NCI-H1105 (cell line): ENCODE measurements at places on chromosomes 11 and 22.

- no peak for DNase-seq
Measured at GRCh38 chr11:2675540-2675939, 24.3 kb downstream of the KCNQ1OT1 start.

DNA sequence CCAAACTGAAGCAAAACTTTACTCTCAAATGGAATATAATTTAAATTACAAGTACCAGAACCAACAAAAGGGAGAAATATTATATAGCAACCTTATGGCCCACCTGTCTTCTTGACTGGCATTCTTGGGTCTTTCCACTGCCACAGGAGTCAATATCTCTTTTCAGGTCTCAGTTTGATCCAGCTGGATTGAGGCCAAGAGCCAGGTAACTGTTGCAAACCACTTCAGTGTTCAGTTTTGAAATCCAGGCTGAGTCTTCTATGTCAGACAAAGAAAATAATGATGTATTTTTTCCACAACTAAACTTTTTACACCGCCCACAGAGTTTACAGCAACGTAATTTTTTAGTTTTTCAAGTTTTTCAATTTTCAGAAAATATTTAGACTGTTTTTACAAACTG is 648 bp downstream of the DLG2 start:
- DNase-seq: peak; percentile 42

GRCh38 chr22:28108851-28109250 is 189.8 kb upstream of the PITPNB start:
- no peak for DNase-seq

- DNase-seq: no peak
Measured at GRCh38 chr11:128717516-128717915, 23.6 kb downstream of the FLI1 start.

DNA sequence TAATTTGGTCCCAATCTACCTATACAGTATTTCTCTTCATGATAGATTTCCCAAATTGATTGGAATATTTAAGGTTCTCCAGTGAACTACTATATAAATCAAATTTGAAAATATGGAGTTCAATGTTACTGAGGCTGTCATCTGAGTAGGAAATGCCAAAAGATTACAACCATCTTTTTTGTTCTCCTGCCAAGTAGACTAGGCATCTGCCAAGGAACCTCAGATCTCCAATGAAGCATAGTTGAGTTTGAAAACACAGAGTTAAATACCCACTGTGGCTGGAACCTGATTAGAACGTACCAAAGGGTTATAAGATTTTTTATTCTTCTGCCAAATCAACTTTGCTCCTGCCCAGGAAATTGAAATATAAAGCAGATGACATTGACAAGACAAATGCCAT is 330.9 kb downstream of the CNTN5 start:
- DNase-seq: no peak
